ENCODE measurements at places on chromosomes 7 and 10.

GRCh38 chr7:122298131-122298530 is 6.4 kb downstream of the FEZF1 start:
- DNase-seq = no peak

DNA sequence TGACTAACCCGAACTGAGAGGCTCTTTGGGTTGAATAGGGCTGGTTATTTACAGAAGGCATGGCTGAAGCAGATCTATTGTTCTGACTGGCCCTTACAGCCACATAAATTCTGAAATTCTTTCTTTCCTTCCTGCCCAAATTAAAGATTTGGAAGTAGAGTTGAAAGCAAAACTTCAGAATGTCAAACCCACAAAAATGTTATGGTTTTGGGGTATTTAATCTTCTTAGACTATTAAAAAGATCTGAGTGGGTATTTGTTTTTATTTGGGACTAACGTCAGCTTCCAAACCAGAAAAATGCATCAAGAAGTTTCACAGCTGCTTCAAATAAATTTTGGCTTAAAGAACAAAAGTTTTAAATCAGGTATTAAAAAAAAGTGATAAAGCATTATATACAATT is 124.5 kb downstream of the AHR start:
- no peak for DNase-seq

DNA sequence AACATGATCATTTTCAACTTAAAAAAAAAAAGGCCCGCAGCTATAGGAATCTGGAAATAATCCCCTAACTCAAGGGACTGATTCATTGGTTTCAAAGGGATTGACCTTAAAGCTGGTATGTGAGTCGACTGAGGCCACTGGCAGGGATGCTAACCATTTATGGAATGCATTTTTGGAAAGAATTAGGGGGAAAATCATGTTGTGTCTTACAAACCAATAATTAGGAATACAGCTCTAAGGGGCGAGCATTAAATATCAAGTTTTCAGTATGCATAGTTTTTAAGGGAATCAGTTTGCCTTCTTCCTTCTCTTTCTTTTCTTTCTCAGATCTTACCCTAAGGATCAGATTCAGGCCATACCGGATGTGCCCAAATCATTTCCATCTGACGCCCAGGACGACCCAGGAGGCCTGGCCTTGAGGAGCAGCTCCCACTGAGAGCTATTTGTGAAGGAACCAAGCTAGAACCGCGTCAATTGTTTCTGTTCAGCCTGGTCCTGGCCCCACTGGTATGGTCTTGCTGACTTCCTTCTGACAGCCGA is 48.7 kb downstream of the BPGM start:
- no peak for DNase-seq

GRCh38 chr7:101674439-101674838 is 45.3 kb upstream of the MYL10 start:
- DNase-seq = no peak

GRCh38 chr10:44010873-44011602 is 362.4 kb upstream of the ZNF32 start:
- no peak for DNase-seq

DNA sequence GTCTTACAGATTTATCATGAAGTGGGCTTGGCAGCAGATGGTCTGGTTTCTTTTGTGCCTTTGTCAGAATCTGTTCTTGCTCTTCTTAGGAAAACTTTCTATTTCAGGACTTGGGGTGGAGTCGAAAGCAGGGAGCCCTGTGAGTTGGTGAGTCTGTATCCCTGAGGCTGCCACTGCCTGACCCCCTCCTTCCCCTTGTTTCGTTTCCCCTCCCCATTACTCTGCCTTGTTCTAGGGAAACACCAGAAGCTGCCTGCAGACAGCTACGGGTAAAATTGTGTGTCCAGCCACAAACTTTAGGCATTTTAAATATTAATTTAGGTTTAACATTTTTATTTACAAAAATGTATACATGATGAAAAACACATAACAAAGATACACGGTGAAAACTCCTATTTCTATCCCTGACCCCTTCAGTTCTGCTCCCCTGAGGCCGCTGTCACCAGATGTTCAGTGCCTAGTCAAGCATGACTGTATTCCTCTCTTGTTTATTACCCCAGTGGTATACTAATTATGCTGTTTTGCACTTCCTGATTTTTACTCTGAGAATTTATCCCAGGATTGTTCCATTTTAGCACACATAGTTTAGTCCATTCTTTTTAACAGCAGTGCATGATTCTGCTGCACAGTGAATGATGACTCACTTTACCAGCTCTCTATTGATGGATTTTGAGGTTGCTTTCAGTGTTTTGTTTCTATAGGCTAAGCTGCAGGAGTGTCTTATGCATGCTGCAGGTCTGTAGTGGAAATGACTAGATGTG is 9.1 kb downstream of the TSPAN14 start:
- DNase-seq = no peak

DNA sequence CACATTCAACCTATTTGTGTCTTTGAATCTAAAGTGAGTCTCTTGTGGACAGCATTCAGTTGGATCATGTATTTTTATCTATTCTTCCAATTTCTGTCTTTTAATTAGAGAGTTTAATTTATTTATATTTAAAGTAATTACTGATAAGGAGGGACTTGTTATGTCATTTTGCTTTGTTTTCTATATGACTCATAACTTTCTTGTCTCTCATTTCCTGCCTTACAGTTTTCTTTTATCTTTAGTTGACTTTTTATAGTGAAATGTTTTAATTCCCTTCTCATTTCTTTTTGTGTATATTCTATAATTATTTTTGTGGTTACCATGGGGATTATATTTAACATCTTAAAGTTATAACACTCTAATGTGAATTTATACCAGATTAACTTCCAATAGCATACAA is 7.3 kb upstream of the ZNF518A start:
- no peak for DNase-seq

DNA sequence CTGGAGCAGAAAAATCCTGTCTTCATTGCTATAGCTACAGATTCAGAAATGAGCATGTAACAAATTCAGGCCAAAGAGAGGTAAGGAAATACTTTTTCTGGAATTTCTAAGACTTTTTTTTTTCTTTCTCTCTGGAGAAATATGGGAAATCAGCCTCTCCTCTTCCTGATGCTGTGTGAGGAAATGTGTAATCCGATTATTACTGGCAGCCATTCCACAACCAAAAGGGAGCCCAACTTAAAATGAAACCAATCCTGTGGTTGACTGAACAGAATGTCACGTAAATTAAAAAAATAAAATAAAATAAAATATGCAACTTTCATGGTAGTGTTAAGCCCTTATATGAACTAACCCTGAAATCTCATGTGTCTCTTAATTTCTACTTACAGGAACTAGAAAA is 10.7 kb upstream of the POT1 start:
- DNase-seq = no peak

DNA sequence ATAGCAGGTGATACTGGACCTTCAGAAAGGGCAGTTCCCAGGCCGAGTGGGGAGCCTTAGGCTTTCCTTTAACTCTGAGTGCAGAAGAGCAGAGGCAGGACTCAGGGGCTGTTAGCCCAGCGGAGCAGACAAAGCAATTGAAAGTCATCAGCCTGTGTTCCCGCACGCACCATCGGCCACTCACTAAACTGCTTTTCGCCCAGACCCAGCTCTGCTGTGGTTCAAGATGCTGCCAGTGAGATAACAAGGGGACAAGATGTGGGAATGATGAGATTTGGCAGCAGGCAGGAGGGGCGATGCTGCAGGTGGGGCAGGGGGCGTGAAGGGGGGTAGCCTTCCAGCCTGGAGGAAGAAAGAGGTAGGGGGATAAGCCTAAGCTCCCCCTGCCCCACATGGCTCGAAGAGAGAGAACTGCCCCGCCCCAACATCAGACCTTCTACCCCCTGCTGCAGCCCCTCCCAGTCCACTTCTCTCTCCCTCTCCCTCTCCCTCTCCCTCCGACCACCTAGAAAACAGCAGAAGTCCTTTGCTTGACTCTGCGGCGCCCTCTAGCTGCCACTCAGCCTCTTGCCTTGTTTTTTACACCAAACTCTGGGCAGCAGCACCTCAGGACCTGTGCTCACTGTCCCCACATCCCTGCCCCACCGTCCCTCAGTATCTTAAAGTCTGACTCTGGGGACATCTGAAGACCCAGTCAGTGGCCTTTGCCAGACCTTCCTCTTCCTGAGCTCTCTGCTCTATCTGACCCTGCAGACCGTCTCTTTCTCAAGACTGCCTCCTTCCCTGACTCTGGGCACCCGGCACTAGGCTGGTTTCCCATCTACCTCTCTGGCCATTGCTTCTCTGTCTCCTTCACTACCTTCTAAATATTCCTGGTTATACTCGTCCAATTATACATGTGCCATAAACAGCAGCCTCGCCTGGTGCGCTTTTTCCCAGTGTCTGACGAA is 110.5 kb downstream of the C10orf105 start:
- peak; percentile 54 for DNase-seq

DNA sequence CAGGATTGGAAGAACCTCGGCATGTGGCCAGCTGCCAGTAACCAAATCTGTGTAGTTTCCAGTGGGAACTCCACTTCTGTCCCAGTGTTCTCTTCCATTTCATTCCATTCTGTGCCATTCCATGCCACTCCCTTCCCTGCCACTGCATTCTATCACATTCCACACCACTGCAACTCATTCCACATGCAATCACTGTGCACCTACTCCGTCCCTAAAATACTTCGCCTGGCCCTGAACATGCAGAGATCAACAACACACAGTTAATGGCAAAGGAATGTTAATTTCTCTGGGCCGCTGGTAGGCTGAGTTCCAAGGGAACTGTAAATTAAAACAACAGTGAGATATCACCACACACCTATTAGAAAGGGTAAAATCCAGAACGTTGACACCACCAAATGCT is 64.8 kb downstream of the AKR1B1 start:
- no peak for DNase-seq

- DNase-seq = no peak
These were observed 245.1 kb downstream of the CAMK1D start for GRCh38 chr10:12594448-12594944.

- no peak for DNase-seq
These were observed 158.1 kb downstream of the BTAF1 start for GRCh38 chr10:92081641-92082040.

GRCh38 chr7:26658389-26659084 is 205.9 kb downstream of the SKAP2 start:
- DNase-seq = no peak

DNA sequence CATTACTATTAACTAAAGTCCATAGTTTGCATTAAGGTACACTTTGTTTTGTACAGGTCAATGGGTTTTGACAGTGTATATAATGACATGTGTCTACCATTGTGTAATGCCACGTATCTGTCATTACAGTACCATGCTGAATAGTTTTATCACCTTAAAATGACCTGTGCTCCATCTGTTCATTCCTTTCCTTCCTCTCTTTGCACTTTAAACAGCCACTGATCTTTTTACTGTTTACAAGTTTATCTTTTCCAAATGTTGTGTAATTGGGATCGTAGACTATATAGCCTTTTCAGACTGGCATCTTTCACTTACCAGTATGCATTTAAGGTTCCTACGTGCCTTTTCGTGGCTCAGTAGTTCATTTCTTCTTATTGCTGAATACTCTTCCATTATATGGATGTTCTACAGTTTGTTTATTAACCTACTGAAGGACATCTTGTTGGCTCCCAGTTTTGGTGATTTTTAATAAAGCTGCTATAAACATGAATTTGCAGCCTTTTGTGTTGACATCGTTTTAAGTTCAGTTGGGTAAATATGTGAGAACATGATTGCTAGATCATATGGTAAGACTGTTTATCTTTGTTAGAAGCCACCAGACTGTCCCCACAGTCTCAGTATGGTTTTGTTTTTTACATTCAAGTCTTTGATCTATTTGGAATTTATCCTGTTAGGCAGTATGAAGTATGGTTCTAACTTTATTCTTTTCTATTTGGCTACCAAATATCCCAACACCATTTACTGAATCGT is 24.7 kb downstream of the STAM start:
- peak; percentile 75 for DNase-seq

GRCh38 chr10:43221419-43222209 is 45.3 kb downstream of the RASGEF1A start:
- no peak for DNase-seq

DNA sequence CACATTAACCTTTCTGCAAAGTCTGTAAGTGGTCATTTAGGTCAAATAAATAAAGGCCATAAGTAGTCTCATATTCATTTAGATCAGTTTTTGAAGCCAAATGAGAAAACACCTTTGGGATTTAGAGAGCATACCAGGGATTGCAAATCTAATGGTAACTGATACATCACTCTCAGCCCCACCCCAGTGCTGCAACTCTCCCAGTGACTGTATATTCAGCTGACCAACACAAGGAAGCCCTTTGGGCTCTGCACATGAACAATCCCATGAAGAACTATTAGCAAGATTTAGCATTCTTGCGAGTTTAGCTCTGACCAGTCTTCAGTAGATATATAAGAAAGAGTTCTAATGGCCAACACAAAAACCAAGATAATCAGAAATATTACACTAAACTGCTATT is 252.3 kb downstream of the CSTF2T start:
- DNase-seq = no peak

DNA sequence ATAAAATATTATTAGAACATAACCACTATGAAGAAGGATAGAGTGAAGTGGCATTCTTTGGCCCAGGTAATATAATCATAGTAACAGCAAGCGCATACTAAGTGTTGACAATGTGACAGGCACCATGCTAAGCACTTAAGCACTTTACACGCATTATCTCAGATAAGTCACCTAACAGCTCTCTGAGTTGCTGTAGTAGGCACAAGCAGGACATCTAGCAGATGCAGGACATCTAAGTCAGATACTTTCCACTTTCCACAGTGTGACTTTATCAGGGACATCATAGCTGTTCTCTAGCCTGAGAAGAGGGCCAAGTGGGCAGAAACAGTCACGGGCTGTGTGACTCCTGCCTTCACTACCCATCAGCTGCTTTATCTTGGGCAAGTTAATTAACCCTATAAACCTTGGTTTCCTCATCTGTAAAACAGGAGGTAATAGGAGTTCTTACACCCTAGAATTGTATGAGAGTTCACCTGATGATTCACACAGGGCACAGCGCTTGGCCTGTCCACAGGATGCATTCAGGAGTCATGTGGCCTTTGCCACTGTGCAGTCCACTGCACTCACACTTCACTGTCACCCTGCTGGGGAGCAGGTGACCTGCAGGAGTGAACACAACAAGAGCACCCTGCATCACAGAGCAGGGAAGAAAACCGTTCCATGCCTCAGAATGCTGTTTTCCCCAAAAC is 12.5 kb downstream of the LIPA start:
- no peak for DNase-seq

DNA sequence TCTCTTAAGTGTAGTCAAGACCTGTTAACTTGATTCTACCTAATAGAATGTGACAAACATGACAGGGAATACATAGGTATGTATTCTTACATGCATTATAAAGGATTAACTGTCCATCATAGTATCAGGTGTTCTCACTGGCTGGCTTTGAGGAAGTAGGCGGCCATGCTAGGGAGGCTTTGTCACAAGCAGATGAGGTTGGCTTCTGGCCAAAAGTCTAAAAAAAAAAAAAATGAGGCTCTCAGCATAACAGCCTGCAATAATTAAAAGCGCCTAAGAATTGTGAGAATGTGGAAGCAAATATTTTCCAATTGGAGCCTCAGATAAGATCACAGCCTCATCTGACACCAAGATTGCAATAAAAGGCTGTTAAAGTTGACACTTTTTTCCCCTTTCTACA is 1256.8 kb upstream of the SORCS1 start:
- DNase-seq = no peak

GRCh38 chr10:128137877-128138276 is 11.7 kb upstream of the MKI67 start:
- no peak for DNase-seq

GRCh38 chr7:142391191-142391992 is 133.5 kb upstream of the PRSS58 start:
- no peak for DNase-seq
